ENCODE measurements at places on chromosomes 4 and X.

GRCh38 chrX:11180571-11180970 is 69.4 kb downstream of the HCCS start:
- no peak for DNase-seq

GRCh38 chrX:41923978-41924683 is 777 bp upstream of the CASK start:
- DNase-seq, result no peak

- no peak for DNase-seq
Measured at GRCh38 chr4:58061967-58062366, 951.8 kb upstream of the IGFBP7 start.

- DNase-seq, result no peak
Measured at GRCh38 chr4:89639395-89639794, 197.6 kb downstream of the SNCA start.

- no peak for DNase-seq
Measured at GRCh38 chr4:107292979-107293378, 256.9 kb upstream of the DKK2 start.

DNA sequence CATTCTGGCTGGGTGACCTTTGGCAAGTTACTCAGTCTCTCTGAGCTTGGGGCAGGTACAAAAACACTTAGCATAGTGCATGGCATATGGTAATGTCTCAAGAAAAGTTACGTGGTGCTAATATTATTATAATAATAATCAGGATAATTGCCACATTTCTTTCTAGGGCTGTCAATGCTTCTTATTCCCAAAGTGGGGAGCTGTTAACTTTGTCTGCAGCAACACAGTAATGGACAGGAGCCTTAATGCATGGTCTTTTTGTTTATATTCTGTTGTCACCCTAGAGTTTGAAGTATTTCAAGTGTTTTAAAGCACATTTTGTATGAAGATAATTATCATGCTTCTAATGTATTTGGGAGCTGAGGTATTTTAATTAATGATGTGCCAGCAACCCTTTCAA is 121.8 kb downstream of the FHIP1A start:
- no peak for DNase-seq

- DNase-seq, result no peak
Measured at GRCh38 chrX:98338544-98338943, 1454.8 kb downstream of the RPA4 start.

GRCh38 chr4:88999392-88999930 is 57.5 kb downstream of the FAM13A start:
- no peak for DNase-seq

DNA sequence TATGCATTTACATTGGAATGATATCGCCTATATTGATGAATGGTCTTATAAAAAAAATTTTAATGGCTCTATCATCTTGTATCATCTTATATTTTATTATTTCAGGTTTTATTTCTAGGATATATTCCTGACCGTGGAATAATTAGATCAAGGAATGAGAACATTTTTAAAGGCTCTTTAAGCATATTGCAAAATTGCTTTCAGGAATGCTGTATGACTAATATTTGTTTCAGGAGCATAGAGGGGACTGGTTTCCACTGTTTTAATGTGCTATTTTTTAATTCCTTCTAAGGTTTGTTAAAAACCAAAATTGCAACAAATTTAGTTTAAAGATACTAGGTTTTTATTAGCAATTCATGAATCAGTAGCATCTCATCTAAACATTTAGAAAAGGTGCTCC is 120.2 kb downstream of the BMPR1B start:
- DNase-seq, result no peak

DNA sequence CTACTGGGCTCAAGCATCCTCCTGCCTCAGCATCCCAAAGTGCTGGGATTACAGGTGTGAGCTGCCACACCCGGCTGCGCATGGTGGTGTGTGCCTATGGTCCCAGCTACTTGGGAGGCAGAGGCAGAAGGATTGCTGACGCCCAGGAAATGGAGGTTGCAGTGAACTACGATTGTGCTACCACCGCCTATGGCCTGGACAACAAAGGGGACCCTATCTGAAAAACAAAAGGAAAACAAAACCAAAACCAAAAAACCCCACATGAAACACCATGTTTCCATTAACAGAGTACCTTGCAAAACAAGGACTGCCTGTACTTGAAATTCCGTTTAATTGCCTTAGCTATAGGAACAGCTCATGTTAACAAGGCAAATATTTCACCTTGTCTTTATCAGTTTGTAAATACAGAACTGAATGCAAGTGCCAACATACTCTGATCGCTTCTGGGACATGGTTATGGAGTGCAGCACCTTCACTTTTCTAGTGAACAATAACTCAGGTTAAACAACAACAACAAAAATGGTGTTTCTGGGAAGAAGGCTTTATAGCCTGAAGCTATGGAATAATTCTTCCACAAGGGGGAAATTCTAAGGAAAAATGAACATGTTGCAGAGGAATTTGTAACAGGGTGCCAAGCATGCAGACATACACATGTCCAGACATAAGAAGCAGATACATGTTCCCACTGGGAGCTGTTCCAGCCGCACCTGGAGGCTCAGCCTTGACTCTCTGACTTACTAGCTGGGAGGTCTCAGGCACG is 73.2 kb upstream of the STS start:
- DNase-seq, result no peak

DNA sequence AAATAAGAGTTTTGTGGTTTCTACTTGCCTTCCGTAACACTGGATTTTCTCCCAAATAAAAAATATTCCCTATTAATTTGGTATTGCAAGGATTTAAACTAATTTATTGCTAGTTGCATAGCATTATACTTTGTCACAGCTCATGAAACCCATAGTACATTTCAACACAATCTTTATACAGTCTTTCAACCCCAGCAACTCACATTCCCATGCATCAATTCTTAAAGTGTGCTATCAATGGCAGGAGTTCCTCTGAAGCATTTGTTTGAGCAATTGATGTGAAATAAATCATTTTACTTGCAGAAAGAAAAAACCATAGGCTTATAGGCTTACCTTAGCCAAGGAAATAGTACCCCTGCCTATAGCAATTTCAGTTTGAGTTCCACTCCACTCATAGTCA is 251.9 kb downstream of the PAPSS1 start:
- DNase-seq, result no peak

GRCh38 chr4:69104719-69105275 is 8.5 kb downstream of the UGT2B7 start:
- no peak for DNase-seq

DNA sequence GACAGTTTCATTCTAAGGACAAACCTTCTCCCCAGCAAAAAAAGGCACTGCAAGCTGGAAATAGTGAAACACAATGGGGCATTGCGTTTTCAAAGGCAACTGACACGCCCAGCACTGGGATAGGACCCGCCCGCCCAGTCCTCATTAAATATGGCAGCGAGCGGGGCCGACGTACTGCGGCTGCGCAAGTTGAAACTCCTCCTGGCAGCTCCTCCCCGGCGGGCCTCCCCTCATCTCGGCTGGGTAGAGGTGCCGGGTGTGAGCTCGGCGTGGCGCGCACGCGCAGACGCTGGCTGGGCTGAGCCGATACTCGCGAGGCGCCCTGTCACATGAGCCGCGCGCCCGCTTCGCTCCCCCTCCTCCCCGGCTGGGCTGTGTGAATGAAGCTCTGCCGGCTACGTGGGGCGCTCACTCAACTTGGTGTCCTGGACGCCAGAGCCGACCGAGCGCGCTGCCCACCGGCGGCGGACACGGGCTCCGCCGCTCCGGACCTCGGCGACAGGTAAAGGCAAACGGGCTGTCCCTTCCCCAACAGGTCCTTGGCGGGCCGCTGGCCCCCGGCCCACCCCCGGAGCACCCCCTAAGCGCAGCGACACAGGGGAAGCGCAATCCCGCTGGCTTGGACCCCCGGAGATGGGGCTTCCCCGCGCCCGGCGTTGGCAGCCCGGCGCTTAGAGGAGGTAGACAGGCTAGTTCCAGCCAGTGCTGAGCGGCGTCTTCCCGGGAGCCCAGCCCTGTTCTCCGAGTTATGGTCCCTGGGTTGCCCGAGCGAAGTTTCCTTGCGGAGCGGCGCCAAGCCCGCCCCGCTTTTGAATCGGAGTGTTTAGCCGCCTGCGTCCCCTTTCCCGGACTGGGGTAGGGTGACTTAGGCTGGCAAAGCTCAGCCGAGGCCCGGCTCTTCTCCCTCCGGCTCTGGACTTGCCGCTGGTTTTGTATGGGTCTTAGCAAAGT is at the start of gene CLCN5:
Gene CLCN5, plus strand, starts transcription at position 306 of the 951 bp plus-strand sequence. CDS start 2,703 bp downstream, outside the sequence.
- DNase-seq, result peak; percentile 91

DNA sequence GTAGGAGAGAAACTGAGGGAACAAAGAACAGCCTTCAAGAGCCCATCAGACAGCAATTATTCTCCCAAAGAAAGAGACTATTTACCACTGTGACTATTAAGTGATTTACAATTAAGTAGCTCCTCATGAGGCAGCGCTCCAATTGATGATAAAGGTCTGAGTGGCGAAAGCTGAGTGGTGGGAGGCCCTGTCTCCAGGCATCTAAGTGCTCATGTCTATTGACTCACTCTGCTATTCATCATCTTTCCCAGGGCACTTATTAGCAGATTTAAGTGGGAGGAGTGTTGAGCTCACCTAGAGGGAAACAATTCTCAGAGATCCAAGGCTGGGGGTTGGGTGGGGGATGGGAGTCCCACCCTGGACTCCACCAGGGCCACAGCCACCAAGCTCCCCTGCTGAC is 23.3 kb downstream of the AMER1 start:
- no peak for DNase-seq

DNA sequence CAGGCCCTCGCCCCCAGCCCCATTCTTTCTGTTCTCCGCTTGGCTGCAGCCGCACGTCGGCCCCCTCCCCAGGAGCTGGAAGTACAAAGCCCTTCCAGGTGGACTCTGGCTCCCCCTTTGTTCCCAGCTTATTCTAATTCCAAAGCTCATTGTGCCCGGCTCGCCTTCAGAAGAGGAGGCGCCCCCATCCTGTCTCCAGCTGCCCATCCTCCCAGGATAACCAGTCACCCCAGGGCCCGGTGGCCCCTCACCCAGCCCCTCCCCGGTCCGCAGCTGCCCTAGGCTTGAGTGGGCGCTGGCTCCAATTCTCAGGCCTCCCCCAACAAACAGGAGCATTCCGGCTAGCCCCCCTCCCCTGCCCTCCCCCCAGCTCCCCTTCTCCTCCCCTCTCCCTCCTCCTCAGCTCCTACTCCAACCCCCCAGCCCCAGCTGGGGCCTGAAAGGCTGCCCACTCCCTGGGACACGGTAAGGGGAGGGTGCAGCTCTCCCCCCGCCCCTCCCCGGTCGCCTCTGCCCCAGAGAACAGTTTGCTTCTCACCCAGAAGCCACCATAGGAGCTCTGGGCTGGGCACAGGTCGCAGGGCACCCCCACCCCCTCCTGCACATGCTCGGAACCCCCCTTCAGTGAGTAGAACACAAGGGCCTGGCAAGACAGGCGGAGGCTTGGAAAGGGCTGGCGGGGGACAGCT is 3.1 kb upstream of the SLC6A8 start:
- no peak for DNase-seq

DNA sequence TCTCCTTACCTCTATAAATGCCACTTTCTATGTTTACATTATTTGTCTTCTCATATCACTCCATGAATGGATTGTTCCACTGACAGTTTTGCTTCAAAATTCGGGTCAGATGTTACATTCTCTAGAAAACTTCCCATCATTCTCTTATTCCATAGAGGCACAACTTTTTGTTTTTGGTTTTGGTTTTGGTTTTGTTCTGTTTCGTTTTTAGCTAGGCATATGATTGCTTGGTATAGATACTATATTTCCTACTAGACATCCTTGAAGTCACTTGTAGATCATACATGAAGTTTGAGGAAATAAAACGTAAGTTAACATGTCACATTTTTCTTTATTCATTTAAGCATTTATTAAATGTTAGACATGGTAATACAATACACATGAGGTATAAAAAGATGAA is 961.0 kb downstream of the PCDH18 start:
- no peak for DNase-seq

DNA sequence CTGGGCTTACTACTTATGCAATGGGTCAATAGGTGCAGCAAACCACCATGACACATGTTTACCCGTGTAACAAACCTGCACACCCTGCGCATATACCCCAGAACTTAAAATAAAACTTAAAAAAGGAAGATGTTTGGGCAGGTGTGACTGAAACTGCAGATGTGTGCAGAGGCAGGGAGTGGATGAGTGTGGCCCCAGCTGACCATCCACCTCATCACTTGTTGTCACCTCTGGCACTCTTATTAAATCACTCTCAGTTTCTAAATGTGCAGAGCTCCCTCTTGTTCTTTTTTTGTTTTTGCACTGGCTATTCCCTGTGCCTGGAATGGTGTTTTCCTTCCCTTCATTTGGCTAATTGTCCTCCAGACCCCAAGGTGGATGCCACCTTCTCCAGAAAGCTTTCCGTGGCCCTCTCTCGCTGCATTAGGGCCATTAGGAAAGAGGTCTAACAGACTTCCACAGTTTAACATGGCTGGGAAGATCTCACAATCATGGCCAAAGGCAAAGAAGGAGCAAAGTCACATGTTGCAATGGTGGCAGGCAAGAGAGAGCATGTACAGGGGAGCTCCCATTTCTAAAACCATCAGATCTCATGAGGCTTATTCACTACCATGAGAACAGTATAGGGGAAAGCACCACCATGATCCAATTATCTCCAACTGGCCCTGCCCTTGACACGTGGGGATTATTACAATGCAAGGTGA is 58.5 kb downstream of the SLC2A9 start:
- DNase-seq, result no peak

DNA sequence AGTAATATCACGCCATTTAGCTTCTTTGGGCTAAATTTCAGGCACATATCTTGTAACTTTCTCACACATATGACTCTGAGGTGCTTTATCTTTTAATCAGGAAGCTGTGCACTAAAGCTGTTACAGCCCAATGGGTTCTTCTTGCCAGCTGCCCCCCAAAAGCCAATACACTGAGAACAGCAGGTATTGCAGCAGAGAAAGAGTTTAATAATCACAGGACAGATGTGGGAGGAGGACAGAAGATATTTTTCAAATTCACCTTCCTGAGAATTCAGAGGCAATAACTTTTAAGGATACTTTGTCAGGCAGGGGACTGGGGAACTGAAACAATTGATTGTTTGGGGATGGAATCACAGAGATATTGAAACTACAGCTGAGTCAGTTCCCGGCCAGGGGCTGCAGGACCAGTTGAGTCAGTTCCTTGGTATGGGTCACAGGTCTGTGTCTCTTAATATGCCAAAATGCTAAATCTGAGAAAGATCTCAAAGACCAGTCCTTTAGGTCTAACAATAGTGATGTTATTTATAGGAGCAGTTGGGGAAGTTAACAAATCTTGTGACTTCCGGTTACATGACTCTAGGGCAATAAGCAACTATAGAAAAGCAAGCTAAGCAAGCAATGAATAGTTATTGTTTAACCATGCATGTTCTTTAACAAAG is 28.1 kb downstream of the DDIT4L start:
- DNase-seq, result no peak

DNA sequence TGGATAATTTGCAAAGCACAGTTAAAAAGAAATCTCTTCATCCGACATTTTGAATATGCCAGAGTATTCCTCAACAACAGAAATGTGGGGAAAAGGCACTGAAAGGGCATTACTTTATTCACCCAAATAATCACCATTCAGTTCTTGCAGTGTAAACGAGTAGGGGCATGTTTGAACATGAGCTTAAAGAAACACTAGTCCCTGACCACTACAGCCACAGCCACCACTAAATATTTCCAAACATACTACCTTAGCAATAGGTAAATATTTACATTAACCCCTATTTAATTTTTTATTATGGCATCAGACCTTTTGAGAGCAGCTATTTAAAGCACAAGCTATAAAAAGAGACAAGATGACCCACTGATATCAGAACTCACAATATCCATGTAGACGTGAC is 27.6 kb downstream of the MCF2 start:
- no peak for DNase-seq

- DNase-seq, result no peak
Measured at GRCh38 chr4:4269856-4270255, 20.1 kb downstream of the LYAR start.
